ENCODE measurements at places on chromosomes 7 and 10.

DNA sequence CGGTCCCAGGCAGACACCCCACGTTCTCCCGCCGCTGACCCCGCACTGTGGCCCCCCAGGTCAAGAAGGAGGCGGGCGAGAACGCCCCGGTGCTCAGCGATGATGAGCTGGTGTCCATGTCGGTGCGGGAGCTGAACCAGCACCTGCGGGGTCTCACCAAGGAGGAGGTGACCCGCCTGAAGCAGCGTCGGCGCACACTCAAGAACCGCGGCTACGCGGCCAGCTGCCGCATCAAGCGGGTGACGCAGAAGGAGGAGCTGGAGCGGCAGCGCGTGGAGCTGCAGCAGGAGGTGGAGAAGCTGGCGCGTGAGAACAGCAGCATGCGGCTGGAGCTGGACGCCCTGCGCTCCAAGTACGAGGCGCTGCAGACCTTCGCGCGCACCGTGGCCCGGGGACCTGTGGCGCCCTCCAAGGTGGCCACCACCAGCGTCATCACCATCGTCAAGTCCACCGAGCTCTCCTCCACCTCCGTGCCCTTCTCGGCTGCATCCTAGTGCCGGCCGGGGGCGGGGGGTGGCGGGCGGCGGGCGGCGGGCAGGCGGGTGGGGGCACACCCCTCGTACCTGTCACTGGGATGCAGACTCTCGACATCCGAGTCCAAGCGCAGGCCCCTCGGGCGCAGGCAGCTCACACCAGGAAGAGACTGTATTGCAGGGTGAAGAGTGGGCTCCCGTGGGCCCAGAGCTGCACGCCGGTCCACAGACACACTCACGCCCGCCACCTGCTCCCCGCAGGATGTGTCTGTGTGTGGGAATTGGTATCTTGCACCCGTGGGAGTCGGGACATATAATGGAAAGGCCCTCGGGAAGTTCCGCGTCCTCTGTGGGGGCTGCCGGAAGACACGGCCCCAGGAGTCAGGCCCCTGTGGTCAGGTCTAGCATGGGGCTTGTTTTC is 9.6 kb downstream of the MAFK start:
- DNase-seq = no peak

GRCh38 chr10:17779784-17780183 is 27.8 kb downstream of the TMEM236 start:
- no peak for DNase-seq

GRCh38 chr7:28112467-28112866 is 68.1 kb downstream of the JAZF1 start:
- no peak for DNase-seq

DNA sequence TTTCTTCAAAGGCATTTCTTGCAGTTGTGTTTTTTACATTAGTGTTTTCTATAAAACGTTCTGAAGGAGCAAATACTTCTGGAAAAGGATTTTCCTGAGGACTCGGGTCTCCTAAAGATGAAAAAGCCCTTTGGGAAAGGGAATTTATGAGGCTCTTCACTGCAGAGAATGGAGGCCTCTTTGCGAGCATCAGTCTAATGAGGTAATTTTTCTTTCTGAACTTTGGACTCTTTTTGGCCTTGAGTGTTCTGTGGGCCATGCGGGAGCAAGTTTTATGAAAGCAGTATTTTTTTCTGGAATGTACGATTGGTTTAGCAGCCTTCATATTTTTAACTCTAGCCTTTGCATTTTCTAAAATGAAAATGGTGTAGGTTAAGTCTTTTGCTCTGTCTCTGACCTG is 6.4 kb upstream of the ACBD5 start:
- no peak for DNase-seq

- no peak for DNase-seq
Observed at GRCh38 chr7:24739306-24739705, 18.0 kb downstream of the GSDME start.

- no peak for DNase-seq
Observed at GRCh38 chr7:31963569-31964175, 106.5 kb downstream of the PDE1C start.

DNA sequence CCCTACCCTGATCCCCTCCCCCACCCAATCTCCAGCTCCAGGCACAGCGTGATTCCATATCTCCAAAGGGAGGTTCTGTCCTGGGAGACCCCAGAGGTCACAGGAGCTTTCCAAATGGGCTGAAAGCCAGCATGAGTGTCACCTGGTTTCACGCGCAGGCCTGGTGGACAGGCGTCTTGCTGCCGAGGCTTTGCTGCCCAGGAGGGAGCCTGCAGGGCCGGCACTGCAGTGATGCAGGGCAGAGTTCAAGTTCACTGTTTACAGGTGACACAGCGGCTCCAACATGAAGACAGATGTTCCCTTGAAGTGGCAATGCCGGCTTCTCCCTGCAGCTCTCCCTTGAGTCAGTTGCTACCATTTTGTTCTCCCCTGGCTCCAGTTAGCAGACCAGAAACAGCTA is 104.3 kb downstream of the TCERG1L start:
- DNase-seq = no peak

GRCh38 chr10:80161321-80162083 is 29.0 kb downstream of the PLAC9 start:
- DNase-seq = no peak

DNA sequence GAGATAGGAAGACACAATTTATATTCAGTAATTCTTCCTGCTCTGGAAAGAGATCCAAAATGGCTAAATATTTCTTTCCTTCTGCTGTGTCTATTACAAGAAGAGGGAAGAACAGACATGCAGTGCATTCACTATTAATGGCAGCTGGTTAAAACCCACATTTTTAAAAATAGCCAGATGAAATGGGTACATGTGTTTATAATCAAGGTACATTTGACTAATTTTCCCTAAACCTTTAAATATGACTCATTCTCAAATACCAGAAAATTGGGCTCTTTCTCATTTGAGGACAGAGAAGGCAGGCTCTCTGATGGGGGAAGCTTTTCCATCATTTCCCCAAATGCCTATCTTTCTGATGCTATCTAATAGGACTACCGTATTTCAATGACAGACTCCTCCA is 215.7 kb upstream of the HABP2 start:
- no peak for DNase-seq

GRCh38 chr7:157271991-157272324 is 64.8 kb upstream of the DNAJB6 start:
- no peak for DNase-seq

DNA sequence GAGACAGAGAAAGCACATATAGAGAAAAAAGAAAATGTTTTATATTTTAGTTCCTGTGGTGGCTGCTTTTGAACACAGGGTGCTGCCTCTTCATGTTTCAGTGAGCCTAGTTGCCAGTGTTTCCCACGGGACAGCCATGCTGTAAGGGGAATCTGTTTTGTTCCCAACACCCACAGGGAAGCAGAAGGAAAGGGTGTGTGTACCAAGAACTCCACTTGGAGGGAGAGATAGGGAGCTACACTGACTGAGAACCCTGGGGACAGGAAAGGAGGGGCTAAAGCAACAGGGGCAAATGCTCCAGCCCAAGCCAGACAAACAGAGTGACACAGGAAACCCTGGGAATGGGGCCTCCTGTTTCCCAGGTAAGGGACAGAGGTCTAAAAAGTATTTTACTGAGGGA is 40.2 kb downstream of the FRMPD2 start:
- DNase-seq = no peak

- DNase-seq = no peak
Observed at GRCh38 chr10:128028508-128029289, 97.5 kb downstream of the MKI67 start.

DNA sequence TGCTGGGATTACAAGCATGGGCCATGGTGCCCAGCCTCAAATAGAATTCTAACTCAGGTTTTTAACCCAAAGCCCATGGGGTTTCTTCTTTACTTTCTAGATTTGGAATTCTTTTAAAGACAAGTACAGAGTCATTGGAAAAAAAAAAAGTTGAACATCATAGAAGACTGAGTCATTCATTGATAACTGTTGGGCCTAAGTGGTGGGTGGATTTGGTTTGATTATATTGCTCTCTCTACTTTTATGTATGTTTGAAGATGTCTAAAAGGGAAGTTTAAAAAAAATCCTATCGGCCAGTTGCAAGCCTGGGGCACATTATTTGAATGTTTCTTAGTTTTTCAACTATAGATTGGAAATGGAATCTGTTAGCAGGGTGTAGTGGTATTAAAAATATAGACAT is 49.7 kb downstream of the INPP5F start:
- no peak for DNase-seq

DNA sequence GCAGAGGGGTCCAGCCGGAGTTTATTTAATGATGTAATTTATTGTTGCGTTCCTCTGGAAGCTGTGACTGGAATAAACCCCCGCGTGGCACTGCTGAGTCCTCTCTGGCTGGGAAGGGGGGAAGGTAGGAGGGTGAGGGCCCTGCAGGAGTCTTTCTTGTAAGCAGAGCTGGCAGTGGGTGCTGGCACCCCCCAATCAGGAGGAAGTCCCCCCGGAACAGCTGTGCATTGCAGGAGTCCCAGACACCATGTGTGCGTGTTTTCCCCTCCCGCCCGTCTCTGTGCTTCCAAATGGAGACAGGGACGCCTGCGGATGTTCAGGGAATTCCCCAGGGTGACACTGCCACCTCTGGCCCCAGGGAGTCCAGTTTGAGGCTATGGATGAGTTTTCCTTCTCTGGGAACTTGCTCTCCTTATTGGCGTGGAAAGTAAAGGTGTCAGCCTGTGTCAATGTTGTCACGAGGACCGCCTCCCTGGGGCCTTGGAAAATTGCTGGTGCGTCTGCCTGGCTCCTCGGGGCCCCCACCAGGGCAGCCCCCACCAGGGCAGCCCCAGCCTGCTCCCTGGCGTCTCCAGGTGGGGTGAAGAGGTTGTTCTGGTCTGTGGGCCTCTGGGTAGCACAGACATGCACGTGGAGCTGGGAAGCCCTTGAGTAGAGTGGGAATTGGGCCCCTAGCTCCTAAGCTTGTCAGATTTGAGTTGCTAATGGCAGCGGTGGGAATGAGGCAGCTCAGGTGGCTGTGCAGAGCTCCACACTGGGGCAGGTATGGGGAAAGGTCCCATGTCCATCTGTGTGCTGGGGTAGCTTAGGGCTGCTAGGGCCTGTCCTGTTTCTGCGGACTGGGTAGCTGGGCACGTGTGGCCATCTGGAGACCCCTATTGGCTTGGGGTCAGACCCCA is 2.7 kb downstream of the FZD9 start:
- DNase-seq = no peak

DNA sequence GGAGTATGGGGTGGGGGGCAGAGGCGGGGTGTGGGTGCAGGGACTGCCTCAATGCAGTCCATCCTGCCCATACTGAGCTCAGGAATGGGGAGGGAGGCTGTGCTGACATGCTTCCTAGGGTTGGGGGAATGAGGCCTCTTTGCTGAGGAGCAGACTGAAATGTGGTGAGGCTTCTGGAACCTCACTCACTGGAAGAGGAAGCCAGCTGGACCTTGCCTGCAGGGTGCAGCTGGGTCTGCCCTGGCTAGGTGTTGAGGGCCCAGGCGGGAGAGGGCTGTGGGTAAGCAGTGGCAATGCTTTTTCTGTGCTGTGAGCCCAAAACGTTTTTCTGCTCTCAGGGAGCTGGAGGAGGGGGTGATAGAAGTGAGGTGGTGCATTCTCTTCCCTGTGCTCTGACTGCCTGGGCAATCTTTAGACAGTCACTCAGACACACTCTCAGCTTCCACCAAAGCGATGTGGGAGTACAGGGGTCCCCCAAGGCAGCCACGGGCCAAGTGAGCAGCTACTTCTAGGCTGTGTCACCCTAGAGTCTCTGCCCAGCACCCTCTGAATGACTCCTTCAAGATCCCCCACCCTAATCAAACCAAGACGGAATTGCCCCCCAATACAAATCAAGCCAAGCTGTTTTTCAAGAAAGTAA is 41.1 kb upstream of the BMPR1A start:
- no peak for DNase-seq

DNA sequence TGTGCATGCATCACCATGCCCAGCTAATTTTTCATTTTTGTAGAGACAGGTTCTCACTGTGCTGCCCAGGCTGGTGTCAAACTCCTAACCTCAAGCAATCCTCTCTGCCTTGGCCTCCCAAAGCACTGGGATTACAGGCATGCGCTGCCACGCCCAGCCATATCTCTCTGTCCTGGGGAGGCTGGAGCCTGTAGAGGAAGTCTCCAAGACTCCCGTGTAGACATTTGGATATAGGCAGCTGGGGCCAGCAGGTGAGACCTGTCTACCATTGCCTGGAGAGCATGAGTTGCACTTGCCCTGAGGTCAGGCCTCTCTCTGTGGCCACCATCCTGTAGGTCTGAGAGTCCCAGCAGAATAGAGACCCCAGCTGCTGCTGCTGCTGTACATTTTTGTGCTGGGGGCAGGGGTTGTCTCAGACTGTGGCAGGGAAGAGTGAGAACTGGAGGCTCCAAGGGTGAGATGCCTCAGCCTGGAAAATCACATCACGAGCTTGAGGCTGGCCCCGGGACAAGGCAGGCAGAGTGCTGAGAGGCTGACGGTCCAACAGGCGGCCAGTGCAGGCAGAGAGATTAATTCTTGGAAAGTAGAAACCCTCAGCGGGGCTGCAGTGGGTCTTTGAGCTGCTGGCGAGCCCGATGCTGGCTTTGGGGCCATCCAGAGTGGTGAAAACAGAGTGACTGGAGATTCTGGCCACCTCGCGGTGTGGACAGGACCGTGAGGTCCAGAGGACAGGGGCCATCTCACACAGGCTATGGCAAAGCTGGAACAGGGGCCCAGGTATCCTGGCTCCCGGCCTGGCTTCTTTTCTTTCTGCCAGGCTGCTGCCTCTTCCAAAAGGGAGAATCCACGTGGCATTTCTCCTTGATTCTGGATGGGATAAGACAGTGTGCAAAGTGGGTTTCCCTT is 60.9 kb downstream of the TMEM270 start:
- no peak for DNase-seq
